ENCODE measurements at places on chromosomes 3 and 15. TPM values are rescaled to one million over a fixed set of nuclear protein-coding genes. Genes with fewer than 3 reads are reported as not detected.

GRCh38 chr15:81752546-81752942 is 293.3 kb downstream of the MEX3B start:
- no peak for DNase-seq

- DNase-seq, result no peak
These were observed 73.2 kb upstream of the DLG1 start for GRCh38 chr3:197371591-197372046.

Gene MAGEL2
- not detected for total RNA-seq

DNA sequence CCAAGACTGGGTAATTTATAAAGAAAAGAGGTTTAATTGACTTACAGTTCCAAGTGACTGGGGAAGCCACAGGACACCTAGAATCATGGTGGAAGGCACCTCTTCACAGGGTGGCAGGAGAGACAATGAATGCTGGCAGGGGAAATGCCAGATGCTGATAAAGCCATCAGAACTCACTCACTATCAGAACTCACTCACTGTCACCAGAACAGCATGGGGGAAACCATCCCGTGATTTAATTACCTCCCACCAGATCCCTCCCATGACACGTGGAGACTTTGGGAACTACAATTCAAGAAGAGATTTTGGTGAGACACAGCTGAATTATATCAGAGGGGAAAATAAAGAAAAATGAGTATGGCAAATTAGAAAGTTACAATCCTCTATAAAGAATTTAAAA is 310.9 kb downstream of the BCHE start:
- no peak for DNase-seq
